ENCODE measurements at places on chromosomes 2 and 18. TPM values are rescaled to one million over a fixed set of nuclear protein-coding genes. Genes with fewer than 3 reads are reported as not detected.

GRCh38 chr2:122237450-122237849, 482.0 kb downstream of the TSN start:
- DNase-seq, result no peak

DNA sequence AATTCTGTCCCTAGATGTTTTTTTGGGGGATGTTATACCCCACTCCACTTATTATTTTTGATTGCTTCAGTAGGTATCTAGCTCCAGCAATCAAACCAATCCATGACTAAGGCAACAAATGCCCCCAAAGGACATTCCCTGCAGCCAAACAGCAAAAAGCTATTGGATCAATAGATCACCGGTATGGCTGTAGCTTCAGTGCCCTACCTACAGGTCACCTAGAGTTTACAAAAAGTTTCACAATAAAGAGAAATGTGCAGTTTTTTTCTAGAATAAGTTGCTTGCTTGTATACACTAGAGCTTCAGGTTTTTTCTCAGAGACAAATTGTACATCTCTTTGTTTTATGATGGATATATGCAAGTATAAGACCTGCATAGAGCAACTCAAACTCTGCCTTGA, 27.7 kb downstream of the PDE11A start:
- no peak for DNase-seq

The ACSL3 gene
- 48.8 TPM for total RNA-seq

DNA sequence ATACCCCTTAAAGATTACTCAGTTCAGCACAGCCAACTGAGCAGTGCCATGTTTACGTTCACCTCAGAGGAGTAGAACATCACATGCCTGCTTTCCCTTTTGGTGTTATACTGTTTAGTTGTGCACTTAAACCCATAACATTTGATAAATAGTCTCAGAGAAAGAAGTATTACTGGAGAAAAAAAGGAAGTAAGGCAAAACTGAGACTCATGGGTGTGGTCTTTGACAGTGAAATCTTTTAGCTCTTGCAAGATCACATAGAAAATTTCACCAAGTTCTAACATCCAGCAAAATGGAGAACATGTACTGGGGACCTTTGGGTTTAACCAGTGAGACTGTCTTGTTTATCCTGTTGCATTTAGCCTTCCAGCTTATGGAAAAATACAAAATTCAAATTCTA, 5.6 kb downstream of the TANK start:
- no peak for DNase-seq

- DNase-seq, result no peak
These were observed 99.5 kb upstream of the CCDC85A start for GRCh38 chr2:56084111-56084901.
